ENCODE measurements at places on chromosomes 4 and X.

DNA sequence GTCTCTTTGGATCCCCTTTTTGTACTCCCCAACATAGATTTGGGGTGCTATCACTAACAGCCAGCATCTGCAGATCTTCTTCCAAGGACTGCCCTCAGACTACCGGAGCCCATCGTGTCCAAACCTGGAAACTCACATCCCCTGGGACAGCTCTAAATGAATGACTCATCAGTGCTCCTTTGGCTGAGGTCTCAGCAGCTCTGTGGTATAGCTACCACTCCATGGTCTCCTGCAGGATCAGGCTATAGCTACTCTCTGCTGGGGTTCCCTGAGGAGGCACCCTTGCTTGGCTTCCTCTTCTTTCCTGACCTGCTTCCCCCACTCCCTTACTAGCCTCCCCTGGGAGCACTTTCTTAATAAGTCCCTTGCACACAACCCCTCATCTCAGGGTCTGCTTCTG is 97.5 kb upstream of the PRPS2 start:
- DNase-seq, result no peak

- DNase-seq, result no peak
Measured at GRCh38 chrX:45233531-45233930, 32.9 kb upstream of the DIPK2B start.

- peak; percentile 68 for DNase-seq
Measured at GRCh38 chrX:71616672-71617529, 1.4 kb downstream of the CXCR3 start.

GRCh38 chr4:33296876-33297455 is 2576.8 kb downstream of the PCDH7 start:
- DNase-seq, result no peak

DNA sequence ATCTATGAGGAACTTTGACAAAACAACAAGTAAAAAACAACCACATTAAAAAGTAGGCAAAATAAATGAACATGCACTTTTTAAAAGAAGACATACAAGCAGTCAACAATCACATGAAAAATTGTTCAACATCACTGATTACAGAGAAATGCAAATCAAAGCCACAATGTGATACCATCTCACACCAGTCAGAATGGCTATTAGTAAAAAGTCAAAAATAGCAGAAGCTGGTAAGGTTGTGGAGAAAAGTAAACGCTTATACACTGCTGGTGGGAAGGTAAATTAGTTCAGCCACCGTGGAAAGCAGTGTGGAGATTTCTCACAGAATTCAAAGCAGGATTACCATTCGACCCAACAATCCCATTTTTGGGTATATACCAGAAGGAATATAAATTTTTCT is 17.0 kb upstream of the LNX1 start:
- no peak for DNase-seq

DNA sequence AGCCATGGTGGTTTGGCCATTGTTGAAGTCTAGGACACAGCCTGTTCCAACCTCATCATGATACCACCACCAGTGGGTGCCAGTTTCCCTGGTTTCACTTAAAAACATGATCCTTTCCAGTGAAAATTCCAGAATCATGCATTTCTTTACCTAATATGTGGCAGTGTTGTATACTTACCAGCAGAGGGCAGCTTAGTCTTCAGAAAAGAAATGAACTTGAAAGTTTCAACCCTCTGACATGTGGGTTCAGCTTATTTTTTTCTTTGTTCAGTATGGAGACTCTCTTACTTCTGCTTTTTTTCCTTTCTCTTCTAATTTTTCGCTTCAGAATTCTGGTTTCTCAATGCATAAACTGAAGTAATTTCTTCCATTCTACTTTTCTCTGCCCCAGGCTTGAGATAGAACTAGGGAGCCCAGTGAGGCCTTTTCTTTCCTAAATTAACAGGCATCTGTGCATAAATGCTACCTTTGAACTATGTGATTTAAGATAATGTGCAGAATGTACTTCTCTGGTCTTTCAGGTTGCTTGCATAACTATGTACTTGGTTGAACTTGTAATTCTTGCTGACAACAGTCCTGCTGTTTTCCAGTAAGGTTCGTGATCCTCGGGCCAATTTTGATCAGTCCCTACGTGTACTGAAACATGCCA is 10.7 kb downstream of the LIAS start:
- no peak for DNase-seq

DNA sequence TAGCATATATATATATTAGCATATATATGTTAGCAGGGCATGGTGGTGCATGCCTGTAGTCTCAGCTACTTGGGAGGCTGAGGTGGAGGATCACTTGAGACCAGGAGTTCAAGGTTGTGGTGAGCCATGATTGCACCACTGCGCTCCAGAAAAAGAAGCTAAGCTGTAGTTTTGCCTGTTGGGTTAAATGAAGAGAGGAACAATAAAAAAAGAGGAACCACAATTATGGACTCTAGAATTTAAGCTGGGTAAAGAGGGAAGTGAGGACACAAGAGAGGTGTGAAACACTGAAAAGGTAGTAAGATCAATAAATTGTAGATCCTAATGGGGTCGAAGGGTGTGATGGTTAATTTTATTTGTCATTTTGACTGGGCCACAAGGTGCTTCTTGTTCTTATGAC is 40.5 kb upstream of the HSD17B10 start:
- DNase-seq, result no peak

DNA sequence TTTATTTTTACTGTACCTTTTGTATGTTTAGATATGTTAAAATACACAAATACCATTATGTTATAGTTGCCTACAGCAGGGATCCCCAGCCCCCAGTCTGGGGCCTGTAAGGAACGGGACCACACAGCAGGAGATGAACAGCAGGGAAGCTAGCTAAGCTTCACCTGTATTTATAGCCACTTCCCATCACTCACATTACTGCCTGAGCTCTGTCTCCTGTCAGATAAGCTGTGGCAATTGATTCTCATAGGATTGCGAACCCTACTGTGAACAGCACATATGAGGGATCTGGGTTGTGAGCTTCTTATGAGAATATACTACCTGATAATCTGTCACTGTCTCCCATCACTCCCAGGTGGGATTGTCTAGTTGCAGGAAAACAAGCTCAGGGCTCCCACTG is 73.9 kb downstream of the BMPR1B start:
- DNase-seq, result no peak

DNA sequence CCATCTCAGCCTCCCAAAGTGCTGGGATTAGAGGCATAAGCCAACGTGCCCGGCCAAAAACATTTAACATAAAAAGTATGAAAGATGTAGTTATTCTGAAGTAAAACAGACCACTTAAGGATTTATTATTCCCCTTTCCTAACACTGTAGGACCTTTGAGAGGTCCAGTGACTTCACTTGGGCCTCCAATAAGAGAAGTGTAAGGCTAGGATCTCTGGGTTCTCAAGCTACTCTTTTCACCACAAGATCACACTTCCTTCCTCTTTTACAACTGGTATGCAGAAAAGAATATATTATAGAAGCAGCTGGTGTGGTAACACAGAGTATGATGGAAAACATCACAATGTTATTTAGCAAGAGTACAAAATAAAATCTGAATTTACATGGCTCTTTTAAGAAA is 30.2 kb upstream of the CCNG2 start:
- no peak for DNase-seq

- no peak for DNase-seq
Measured at GRCh38 chr4:139524062-139524631, 31.9 kb downstream of the SETD7 start.

DNA sequence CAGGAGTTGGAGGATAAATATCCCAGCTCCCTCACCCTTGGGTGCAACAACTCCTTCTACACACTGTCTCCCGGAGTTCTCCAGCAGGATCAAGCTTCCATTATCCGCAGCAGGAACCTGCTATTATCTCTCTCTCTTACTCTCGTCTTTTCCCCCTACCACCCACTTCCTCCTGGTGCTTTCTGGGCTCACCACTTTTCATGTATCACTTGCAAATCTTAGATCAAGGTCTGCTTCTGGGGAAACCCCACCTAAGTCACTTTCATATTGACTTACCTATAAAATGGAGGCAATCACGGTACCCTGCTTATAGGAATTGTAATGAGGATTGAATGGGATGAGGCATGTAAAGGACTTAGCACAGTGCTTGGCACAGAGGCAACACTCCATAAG is 589.5 kb downstream of the BCOR start:
- DNase-seq, result no peak

DNA sequence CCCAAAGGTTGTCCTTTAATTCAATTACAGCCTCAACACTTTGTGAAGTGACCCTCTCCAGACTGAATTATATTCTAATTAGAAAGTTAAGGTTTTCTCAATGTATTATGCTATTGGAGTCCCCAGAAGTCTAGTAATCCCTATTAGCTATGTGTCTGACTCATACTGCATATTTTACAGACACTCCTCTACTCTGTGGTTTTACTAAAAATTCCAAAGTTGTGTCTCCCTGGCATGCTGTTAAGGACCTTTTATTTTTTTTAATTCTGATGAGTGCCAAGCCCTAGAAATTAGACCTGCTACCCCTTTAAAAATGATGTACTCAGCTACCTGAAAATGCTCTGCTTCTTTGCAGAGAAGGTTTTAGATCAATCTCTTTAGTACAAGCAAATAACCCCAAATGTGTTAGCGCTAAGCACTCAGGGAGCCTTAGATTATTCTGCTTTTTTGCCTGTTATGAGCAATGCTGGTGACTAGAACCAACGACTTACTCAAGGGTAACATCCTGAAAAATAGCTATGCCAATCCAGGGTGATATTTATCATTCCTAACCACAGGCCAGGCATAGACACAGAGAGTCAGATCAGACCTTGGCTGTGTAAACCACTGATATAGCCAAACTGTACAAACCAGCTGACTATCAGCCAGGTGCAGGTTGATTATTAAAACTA is 26.1 kb upstream of the CXCL13 start:
- no peak for DNase-seq

GRCh38 chrX:16869393-16870094 is 618 bp downstream of the RBBP7 start:
- peak; percentile 52 for DNase-seq

GRCh38 chr4:3375688-3376087 is 66.1 kb upstream of the HGFAC start:
- no peak for DNase-seq

GRCh38 chrX:153688911-153689590 is 1.3 kb downstream of the SLC6A8 start:
- no peak for DNase-seq

DNA sequence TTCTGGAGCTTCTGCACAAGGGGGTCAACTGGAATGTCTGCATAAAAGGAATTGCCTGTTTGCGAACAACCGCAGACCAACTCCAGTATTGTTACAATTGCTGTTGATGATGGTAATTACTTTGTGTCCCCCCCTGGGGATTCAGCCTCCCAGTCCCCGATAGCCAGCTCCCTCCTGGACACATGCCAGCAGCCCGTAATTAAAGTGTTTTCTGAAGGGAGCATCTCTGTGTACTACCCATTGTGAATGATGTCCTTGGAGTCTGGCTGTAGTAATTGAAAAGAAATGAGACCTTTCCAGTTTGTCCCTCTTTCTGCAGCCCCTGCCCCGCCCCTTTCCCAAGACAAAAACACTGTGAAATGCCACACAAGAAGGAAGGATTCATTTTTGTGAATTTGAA is 377.1 kb upstream of the LCORL start:
- no peak for DNase-seq

DNA sequence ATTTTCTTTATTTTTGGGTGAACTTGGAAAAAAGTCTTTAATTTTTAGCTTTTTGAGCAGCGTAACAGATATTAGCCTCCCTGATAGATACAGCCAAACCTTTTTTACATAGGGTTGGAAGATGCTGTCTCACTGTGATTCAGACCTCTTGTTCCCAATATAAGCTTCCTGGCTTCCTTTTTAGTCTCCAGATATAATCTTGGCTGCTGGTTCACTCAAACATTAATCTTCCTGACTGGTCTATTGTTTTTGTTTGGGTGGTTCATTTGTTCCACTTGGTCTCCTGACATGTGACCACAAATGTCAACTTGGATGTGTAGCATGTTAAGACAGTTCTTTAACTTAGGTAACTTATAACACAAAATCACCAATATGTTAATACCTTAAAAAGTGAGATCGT is 23.0 kb downstream of the RPA4 start:
- DNase-seq, result no peak

GRCh38 chr4:6674500-6675149 is 19.1 kb upstream of the S100P start:
- DNase-seq, result peak; percentile 76

- no peak for DNase-seq
Measured at GRCh38 chr4:72471816-72472215, 97.2 kb downstream of the ADAMTS3 start.

GRCh38 chr4:110073053-110073845 is 125.2 kb downstream of the ELOVL6 start:
- DNase-seq, result no peak

DNA sequence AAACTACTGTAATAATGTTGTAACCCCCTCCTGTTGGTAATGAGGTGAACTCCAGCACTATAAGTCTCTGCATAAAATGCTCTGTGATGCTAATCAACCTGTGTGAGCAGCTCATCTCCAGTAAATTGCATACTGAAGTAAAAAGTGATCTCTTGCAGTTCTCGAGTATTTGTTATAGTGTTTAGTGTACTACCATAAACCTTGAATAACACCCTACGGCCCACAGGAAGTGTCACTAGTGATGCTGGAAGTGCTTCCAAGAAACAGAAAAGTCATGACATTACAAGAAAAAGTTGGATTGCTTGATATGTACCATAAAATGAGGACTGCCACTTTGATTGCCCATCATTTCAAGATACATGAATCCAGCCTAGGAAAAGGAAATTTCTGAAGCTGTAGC is 39.0 kb downstream of the IL15 start:
- no peak for DNase-seq

DNA sequence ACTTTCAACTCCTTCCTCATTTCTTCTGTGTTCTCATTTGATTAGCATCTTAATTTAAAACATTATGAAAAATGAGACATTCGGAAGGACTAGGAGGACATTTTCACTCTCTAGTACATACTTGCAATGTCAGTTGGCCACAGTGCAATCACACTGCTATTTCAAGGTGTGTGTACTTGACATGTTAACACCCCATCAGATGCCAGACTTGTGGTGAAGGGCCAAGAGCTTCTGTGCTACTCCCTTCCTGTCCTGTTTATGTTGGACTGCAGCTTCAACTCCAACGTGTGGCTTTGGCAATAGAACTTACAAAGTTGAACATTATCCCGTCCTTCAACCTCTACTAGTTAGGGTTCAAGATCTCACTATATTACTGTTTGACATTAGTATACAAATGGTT is 221.0 kb downstream of the PALLD start:
- no peak for DNase-seq

DNA sequence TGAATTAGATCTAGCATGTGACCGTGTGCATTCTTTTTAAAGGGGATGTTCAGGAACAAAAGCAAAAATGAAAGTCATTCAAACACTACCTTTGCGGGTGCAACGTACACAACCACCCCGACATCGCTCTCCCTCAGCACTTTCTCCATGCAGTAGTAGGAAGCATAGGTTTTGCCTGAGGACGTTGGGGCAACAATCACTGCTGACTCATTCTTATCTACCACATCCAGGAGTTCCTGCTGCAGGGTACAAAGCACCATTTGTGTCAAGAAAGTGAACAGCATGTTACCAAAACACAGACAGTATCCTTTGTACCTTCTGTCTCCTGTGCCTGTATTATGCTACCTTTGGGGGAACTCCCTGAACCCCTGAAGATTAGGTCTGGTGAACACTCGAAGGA is 58.6 kb downstream of the DDX60L start:
- no peak for DNase-seq

GRCh38 chrX:2548711-2549423 is 48.1 kb upstream of the DHRSX start:
- DNase-seq, result no peak

- no peak for DNase-seq
Measured at GRCh38 chrX:151854726-151855495, 57.8 kb upstream of the MAGEA4 start.

Data from CD8-positive, alpha-beta T cell (primary cell).